ENCODE measurements at places on chromosomes 6 and 20.

DNA sequence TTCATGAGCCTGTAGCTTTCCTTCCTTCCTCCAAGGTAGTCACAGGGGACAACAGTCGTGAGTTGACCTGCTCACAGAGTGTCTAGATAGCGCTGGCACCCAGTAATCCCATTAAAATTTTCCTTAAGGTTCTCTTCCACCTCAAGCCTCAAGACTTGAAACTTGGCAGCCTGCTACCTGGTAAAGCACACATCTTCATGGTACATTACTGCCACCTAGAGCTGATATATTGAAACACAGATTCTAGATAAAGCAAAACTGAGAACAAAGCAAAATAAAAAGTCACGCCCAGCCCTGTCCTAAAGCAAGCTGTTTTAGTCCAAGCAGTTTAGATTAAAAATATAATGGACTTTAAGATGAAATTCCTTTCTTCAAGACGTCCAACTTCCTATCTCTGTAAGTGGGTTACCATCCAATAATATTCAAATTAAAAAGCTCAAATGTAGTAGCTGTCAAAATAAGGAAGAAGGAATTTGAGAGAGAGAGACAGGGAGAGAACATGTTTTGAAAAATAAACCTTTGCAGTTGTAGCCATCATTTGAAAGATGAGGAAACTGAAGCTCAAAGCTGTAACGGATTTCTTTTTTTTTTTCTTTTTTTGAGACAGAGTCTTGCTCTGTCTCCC lies 50.7 kb upstream of the CD83 start:
- peak; percentile 32 for DNase-seq

DNA sequence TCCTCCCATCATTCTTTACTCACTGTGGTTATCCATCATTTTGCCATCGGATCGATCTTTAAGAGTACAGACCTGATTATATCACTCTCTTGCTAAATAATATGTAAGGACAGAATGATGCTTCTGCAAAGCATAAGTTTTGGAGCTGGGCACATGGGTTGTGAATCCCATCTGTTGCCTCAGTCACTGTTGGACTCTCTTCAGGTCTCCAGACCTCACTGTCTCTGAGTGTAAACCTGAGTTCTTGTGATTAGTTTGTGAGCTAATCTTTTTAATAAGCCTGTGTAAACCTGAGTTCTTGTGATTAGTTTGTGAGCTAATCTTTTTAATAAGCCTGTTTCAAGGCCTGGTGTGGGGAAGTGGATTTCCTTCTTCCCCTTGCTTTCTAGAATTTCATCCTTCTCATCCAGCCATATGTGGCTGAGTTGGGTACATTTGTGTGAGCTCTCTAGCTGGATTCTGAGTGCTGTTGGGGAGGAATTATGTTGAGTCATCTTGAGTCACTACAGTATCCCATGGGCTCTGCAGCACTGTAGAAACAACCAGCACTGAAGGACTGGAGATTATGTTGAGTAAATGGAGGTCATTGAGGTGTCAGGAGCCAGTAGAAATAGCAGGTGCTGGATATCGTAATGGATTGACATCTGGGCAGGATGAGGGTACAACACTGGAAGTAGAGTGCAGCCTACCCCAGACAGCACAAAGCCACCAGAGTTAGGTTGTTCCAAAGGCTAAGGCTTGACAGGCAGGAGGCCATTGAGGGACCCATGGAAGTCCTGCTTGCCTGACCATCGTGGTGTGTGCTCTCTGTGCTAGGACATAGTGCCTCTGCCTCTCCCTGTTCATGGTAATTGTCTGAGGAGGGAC lies 52.4 kb downstream of the SCAND1 start:
- peak; percentile 86 for DNase-seq

DNA sequence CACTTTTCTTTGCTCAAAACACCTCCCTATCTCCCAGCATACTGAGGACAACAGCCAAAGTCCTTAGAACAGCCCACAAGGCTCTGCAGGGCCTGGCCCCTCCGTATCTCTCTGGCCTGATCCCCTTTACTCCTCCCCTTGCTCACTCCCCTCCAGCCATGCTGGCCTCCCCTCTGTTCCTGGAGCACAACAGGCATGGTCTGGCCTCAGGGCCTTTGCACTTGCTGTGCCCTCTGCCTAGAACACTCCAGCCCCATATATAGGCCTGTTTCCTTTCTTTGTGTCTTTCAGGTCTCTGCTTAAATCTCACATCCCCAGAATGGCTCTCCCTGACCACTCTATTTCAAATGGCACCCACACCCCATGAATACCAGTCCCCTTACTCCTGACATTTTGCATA lies 62.7 kb downstream of the KCNB1 start:
- DNase-seq = no peak

DNA sequence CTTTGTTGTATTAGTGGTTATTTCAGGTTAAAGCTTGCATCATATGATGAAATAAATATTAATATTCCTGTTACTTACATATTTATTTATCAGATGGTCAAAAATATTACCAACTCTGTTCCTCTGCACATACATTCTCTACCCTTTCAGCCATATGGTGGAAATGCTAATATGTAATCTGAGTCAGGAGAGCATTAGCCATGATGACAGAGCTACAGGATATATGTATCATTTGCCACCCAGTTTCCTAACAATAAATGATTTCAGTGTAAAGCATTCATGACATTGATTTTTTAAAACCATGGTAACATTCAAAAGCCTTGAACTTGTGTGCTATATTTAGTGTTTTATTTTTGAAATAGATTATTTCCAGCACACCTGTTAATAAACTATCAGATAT lies 16.6 kb downstream of the POPDC3 start:
- no peak for DNase-seq

DNA sequence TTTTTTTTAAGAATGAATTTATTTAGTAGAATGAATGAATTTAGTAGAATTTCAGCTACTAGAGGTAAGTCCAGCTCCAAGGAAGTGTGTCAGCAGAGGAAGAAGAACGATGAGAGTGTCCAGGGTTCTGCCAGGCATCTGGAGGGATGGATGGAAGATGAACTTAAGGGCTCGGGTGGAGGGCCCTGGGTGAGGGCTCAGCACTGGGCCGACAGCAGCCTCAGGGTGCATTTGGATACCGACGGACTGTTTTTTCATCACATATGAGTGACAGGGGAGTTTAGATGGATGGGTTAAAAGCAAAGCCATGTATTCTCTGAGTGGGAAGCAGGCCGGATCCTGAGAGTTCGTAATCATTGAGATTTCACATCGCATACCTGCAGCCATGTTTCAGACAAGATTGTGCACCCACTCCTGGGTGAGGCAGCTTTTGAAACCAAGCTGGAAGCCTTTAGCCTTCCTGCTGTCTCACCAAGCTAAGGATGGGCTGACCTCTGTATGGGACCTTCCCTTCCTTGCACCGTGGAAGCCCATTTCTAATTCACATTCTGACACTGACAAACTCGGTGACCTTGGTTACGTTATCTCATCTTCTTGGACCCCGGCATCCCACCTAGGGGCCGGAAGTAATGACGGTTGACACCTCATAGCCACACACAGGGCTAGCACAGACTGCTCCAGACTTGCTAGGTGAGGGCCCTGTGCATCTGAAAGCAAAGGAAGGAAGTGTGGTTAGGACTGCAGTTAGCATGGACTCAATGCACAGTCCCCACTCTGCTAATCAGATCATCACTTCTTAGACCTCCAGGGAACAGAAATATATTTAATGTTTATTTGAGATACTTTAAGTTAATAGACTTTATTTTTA lies 228.5 kb downstream of the SLC24A3 start:
- no peak for DNase-seq

DNA sequence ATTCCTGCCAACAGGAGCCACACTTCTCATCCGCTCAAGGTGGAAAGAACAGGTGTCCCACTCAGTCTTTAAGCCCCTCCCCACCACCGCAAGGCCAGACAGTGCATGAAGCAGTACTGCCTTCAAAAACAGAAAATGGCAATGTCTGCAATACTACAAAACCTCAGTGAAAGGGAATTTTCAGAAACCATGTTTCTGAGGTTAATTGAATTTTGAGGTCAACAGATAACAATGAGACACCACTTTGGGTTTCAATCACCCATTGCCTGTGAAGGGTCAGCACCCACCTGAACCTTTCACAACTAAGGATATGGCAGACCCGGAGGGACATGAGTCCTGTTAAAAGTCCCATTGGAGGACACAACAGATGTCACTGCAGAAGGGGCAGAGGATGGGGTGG lies 13.0 kb downstream of the ZC3H12D start:
- DNase-seq = no peak

DNA sequence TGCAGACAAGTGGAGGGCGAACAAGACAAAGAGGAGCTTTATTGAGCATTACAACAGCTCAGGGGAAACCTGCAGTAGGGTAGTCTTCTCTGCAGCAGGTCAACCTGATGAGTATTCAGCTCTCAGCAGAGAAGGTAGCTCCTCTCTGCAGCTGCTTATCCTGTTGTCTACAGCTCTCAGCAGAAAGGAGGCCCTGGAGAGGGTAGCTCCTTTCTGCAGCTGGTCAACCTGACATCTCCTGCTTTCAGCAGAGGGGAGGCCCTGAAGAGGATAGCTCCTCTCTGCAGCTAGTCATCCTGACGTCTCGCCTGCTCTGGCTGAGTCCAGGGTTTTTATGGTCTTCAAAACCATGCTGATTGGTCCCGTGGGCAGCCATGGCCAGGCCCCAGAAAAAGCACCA lies 113.6 kb downstream of the CD24 start:
- DNase-seq = no peak

GRCh38 chr20:18543932-18544331 lies 23.3 kb upstream of the SMIM26 start:
- DNase-seq = no peak

GRCh38 chr6:39062014-39062740 lies 13.6 kb downstream of the GLP1R start:
- no peak for DNase-seq

- DNase-seq = no peak
Observed at GRCh38 chr20:62761759-62762131, 34.5 kb upstream of the MRGBP start.

GRCh38 chr6:168789699-168790098 lies 348.7 kb downstream of the SMOC2 start:
- DNase-seq = no peak

GRCh38 chr20:25239387-25240370 lies 8.2 kb upstream of the PYGB start:
- DNase-seq = no peak

DNA sequence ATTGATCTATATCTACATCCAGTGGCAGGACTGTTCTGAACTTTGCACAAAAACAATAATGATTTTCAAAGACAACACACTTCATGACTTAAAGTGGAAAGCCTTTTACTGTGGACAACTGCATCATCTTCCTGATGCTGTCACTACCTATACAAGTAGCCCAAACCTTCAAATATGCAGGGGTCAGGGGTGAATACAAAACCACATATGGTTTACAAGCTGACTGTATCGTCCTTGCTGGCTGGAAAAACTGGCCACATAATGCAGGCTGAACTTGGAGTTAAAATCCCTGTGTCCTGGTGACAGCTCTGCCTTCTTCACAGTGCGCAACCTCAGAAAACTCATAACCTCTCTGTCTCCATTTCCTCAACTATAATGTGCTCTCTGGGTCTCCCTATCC lies 128.9 kb downstream of the GMDS start:
- DNase-seq = no peak

DNA sequence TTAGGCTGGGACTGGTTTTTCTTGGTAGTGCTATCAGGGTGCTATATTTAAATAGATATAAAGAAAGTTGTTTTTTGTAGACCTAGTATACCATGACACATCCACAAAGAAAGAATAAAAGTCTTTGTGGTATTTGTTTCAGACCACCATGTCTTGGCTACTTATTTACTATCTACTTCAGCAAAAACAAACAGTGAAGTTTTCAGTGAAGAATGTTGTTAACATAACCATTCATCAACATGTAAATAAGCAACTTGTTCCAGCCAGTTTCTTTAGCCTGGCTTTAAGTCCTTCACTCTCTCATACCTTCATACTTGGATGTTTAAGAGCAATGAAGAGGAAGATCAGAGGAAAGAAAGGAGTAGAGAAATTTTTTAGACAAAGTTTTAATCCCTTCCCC lies 624.1 kb downstream of the CD109 start:
- DNase-seq = no peak

DNA sequence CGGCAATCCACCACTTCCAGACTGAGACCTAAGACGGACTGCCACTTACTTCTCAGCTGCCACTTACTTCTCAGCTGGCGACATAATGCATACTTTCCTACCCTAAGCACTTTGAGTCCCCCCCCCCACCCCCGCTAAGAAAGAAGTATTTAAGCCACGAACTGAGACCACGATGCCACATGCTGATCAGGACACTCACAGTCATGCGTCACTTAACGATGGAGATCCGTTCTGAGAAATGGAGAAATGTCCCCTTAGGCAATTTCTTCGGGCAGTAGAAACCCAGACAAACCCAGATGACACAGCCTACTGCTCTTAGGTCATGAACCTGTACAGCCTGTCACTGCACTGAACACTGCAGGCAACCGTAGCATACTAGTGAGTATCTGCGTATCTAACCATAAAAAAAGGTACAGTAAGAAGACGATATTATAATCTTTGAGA lies 690 bp downstream of the IFNGR1 start:
- DNase-seq = no peak

- no peak for DNase-seq
Observed at GRCh38 chr20:17889226-17889625, 79.4 kb downstream of the SNX5 start.

DNA sequence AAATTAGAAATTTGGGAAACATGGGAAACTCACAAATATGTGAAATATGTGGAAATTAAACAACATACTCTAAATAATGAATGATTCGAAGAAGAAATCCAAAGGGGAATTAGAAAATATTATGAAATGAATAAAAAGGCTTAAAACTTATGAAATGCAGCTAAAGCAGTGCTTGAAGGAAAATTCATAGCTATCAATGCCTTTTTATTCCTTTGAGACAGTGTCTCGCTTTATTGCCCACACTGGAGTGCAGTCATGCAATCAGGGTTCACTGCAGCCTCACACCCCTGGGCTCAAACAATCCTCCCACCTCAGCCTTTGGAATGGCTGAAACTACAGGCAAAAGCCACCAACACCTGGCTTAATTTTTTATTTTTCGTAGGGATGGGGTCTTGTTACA lies 7.9 kb upstream of the TGIF2 start:
- no peak for DNase-seq

- no peak for DNase-seq
Observed at GRCh38 chr6:106558364-106558763, 70.9 kb downstream of the RTN4IP1 start.

DNA sequence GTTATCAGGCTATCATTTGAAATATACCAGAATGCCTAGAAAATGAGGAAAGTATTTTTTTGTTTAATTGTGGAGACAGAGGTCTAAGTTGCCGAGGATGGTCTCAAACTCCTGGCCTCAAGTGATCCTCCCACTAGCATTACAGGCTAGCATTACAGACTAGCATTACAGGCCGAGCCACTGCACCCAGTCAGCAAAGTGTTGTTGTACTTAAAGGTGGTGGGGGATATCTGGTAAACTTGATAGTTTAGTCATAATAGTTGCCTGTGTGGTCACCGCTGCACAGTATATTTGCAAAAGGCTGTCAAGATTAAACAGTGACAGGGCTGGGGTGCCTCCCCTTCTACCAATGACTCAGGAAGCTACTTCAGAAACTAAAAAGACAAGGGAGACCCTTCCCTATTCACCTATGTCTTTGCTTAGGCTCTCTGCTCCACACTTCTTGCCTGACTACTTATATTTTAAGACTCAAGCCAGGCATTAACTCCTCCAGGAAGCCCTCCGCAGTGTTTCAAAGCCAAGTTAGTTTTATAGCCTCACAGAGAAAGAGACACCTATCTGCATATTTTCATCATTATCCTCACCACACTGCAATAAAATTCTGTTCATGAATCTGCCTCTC lies 3.1 kb upstream of the AKIRIN2 start:
- no peak for DNase-seq
